ENCODE measurements at places on chromosomes 11 and 22. TPM values are rescaled to one million over a fixed set of nuclear protein-coding genes. Genes with fewer than 3 reads are reported as not detected.

The KIAA1671 gene
- 44.8 TPM for total RNA-seq

The ROBO4 gene
- 22.0 TPM for total RNA-seq

The MS4A14 gene
- 6.1 TPM for total RNA-seq

The OR5AN1 gene
- total RNA-seq, result not detected

The YPEL4 gene
- 0.46 TPM for total RNA-seq

The RAB38 gene
- total RNA-seq, result 7.6 TPM

The NTM gene
- total RNA-seq, result not detected

The NPAS4 gene
- not detected for total RNA-seq

The MALAT1 gene
- 9,097 TPM for total RNA-seq

The ACRV1 gene
- not detected for total RNA-seq

The SLC22A9 gene
- not detected for total RNA-seq

- DNase-seq, result no peak
Observed at GRCh38 chr22:30926706-30927105, 41.9 kb downstream of the MORC2 start.

GRCh38 chr11:14882196-14882595, 9.8 kb downstream of the CYP2R1 start:
- no peak for DNase-seq

DNA sequence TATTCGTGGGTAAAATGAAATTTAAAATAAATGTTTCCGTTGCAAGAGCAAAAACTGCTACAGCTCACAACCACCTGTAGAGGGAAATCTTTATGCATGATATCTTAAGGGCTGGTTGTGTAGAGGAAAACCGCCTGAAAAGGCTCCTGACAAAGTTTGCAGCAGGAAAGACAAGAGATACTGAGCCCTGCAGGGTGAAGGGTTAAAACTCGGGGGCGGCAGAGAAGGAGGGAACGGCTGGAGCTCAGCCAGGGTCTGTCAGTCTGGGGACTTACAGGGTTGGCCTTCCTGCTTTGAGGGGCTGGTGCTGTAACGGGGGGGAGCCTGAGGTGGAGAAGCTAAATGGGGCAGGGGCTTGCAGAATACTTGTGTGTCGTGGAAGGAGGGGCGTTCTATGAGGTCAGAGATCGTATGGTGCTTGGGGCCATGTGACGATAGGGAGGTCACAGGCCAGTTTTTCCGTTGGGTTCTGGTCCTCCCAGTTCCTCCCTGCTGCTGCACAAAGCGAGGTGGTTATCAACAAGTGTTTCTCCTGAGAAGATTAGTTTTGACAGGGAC, 122.9 kb upstream of the HSD17B12 start:
- no peak for DNase-seq

- DNase-seq, result no peak
Observed at GRCh38 chr22:36730176-36730858, 26.8 kb upstream of the CACNG2 start.

DNA sequence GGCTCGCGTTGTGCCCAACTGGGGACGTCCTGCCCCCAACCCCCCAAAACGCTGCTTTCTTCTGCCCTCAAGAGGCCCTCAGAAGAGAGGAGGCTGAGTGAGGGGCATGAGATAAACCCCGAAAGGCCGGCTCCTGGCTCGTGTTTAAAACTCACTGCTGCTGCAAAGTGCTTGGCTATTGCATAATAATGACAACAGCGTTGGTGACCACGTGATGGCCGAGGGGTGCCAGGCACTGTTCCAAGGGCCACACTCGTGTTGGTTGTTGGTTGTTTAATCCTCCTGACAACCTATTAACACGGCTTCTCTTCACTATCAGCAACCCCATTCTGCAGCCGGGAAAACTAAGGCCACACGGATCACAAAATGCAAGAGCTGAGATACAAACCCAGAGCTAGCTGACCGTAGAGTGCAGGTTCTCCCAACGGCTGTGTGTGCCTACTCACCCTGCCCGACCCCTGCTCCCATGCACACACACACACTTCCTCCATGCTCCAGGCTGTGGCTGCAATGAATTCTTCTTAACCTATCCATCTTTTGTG, 51.0 kb downstream of the ANO1 start:
- DNase-seq, result no peak

DNA sequence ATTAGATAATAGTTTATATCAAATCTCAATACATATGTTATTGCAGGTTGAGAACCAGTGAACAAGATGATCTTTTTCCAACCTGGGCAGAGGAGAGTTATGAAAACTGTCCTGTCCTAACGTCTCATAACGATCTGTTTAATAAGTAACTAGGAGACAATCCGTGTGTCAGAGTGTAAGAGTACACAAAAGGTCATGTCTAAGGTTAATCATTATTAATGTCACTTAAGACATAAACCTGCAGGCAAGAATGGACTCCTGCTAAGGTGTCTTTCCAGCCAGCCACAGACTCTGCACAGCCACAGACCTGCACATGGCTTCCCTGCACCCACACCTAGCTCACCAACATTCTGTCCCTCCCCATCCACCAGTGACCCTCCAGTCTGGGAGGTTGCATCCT, 10.1 kb downstream of the SLC5A4 start:
- DNase-seq, result no peak

GRCh38 chr22:22684580-22685561, 40.5 kb downstream of the GGTLC2 start:
- no peak for DNase-seq

DNA sequence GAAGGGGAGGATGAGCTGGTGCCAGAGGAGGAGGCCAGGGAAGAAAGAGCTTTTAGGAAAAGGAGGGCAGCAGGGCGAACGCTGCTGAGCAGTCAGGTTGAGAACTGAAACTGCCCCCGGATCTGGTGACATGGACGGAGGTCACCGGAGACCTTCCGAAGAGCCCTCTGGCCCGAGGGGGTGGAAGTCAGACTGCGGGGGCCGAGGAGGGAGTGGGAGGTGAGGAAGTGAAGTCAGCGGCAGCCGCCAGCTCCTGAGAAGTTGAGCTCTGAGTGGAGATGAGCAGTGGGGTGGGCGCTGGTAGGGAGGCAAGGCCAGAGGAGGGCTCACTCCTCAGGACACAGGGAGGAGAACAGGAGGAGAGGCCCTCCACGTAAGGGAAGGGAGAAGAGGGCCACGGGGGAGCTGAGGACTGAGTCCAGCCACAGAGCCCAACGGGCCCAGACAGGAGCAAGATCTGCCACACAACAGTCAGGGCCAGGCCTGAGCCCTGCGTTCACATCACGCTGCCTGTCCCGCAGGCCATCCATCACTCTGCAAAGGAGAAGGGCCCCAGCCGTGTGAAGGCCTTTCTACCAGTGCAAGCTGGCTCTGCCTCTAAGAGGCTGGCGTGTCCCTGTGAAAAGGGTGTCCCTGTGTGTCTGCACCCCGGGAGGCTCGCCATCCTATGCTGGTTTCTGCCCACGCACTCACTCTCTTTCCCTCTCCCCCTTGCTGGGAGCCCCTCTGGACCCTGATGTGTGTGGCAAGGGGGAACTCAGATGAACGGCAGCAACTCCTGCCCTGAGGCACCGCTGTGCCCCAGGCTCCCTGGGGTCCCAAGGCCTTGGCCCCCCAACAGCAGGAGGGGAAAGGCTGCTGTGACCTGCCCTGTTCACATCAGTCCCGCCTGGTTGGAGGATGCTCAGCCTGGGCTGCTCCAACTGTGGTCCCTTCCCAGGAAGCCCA, 19.0 kb upstream of the LRRC32 start:
- DNase-seq, result no peak

GRCh38 chr11:131223198-131223991, 147.0 kb upstream of the NTM start:
- no peak for DNase-seq

DNA sequence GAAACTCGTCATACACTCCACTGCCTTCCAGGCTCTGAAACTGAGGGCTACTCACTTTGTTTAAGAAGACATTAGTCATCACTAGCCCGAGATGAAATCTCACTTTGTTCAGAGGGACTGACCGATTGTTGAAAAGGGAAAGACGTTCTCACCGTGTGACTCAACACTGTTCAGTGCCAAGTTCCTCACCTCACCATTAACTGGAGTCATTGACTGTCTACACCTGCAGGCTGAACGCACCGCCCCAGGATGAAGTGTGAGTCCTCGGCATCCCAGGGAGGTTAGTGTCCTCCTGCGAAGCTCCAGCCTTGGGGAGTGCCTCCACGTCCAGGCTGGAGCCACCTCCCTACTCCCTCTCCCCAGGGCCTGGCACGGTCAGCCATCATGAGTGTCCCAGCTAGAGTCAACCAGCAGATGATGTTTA, 30.4 kb downstream of the FADD start:
- DNase-seq, result no peak

GRCh38 chr11:119755356-119756071, 26.5 kb upstream of the NECTIN1 start:
- no peak for DNase-seq

GRCh38 chr11:65869643-65870306, 2.8 kb downstream of the EFEMP2 start:
- DNase-seq, result no peak

DNA sequence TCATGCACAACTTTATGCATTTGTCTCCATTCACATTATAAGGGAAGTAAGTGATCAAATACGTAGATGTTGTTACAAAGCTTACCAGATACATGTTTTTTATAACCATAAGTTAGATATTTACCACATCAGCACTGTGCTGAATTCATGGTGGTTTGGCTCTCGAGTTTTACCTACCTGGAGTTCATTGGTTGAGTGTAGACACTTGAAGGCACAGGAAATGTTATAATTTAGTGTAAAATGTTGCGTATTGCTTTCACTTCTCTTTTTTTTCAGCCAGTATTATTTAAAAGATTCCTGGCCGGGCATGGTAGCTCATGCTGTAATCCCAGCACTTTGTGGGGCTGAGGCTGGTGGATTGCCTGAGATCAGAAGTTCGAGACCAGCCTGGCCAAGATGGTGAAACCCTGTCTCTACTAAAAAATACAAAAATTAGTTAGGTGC, 53.1 kb upstream of the GRK2 start:
- DNase-seq, result no peak

DNA sequence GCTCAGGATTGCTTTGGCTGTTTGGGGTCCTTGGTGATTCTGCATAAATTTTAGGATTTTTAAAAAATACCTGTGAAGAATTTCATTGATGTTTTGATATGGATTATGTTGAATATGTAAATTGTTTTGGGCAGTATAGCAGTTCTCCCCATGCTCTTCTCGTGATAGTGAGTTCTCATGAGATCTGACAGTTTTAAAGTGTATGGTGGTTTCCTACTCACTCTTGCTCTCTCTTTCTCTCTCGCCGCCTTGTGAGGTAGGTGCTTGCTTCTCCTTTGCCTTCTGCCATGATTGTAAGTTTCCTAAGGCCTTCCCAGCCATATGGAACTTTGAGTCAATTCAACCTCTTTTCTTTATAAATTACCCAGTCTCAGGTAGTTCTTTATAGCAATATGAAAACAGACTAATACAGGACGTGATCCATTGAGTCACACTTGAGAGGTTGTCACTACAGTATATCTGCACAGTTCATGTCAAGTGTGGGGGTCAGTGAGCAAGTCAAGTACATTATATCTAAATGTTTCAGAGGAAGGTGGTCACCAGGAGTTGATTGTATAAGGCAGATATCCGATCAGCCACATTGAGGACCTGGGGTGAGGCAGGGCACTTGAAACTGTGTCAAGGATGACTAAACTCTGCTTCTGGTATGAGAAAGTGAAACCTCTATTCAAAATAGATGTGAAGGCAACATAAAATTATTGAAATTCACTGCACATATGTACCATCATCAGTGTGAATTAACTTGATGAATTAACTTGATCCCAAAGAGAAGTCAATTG, 70.7 kb upstream of the CCDC179 start:
- no peak for DNase-seq

DNA sequence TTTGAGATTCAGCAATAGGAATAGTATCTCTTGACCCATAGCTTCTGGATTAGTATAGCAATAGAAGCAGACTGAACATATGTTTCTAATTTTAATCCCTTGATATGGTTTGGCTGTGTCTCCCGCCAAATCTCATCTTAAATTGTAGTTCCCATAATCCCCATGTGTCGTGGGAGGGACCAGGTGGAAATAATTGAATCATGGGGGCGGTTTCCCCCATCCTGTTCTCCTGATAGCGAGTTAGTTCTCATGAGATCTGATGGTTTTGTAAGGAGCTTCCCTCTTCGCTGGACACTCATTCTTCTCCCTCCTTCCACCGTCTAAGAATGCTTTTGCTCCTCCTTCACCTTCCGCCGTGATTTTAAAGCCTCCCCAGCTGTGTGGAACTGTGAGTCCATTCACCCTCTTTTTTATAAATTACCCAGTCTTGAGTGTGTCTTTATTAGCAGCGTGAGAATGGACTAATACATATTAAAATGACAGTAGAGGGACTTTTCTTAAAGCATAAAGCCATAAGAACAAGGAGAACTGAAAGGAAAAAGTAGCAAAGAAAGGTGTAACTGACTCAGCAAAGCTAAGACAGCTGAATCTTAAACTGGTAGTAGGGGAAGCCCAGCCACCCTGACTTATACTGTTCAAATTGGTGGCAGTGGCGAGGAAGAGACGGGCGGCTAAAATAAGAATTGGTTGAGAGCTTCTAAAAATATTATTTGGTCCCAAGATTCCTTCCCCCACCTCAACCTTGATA, 20.3 kb upstream of the SLN start:
- no peak for DNase-seq

GRCh38 chr11:65108469-65109123, 3.1 kb upstream of the TM7SF2 start:
- no peak for DNase-seq

- no peak for DNase-seq
Observed at GRCh38 chr11:120391292-120391691, 55.1 kb downstream of the ARHGEF12 start.

- no peak for DNase-seq
Observed at GRCh38 chr22:44594951-44595350, 96.9 kb upstream of the RTL6 start.
